ENCODE measurements at places on chromosomes 16 and 17.

DNA sequence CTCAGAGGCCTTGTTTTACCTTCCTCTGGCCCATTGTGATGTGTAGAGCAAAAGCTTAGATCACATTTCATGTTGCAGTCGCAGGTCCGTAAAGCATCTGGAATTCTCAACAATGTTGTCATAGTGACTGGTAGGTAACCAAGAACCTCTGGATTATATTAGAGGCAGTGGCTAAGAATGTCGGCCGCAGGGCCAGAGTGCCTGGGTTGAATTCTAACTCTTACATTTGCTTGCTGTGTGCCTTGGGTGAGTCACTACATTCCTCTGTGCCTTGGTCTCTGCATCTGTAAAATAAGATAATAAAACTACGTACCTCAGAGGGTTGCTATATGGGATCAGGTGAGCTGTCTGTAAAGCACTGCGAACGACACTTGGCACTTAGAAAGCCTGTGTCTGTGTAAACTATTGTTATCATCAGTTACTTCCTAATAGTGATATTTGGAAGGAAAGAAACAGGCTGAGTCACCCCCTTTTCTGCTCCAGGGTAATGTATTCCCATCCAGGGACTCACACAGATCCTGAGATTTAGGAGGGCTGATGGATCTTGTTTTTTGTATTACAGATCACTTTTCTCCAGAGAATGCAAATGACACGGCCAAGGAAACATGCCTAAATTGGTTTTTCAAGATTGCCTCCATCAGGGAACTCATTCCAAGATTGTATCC lies 52.2 kb downstream of the VPS35L start:
- DNase-seq: no peak

- DNase-seq: no peak
These were observed 51.9 kb upstream of the CACNG3 start for GRCh38 chr16:24204150-24204665.

DNA sequence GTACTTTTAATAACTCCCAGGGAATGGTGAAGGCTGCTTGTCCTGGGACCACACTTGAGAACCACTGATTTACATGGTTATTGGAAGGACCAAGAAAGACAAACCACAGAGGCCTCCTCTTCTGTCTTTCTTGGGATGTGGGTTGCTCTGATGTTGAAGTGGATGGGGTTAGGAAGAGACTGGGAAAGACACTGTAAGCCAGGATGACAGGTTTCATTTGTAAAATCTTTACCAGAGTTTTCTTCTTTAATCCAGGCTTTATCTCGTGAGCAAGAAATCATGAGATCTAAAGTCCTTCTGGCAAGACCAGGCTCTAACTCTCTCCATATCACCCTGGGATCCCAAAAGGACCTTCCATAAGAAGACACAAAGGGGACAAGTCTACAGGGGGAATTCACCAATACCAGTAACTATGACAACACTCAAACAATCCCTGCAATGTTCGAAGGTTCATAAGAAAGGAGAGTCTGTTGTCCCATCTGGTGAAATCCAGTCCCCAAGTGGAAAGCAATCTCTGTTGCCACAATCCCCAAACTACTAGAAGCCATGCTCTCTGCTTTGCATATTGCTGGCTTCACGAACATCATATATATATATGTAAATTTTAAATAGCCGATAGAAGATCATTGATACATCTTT lies 44.8 kb upstream of the CDRT4 start:
- no peak for DNase-seq

GRCh38 chr17:62092784-62093183 lies 27.7 kb upstream of the MED13 start:
- DNase-seq: no peak

DNA sequence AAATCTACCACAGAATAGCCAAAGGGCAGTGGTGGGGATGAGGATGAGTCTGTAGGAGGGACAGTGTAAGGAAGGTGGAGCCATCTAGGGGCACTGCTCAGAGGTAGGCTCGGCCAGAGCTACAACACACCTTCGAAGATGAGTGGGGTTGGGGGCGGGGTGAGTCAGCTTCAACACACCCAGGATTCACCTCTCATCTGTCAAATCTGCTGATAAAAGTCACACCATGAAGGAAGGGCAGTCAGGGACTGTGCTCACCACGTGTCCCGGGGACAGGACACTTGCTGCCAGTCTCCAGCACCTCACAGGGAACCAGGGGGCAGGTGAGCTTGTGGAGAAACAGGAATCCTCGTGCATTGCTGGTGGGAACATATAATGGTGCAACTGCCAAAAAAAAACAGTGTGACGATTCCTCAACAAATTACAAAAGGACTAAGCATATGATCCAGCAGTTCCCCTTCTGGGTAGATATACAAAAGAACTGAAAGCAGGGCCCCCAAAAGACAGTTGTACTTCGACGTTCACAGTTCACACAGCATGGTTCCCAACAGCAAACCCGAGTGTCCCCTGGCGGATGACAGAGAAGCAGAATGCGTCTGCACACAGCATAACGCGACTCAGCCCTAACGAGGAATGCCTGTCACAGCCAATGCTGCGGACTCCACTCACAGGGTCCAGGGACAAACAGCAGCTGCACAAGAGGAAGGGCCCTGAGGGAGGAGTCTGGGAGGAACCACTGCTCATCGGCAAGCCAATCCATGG lies 133.1 kb downstream of the ANKRD11 start:
- peak; percentile 43 for DNase-seq

DNA sequence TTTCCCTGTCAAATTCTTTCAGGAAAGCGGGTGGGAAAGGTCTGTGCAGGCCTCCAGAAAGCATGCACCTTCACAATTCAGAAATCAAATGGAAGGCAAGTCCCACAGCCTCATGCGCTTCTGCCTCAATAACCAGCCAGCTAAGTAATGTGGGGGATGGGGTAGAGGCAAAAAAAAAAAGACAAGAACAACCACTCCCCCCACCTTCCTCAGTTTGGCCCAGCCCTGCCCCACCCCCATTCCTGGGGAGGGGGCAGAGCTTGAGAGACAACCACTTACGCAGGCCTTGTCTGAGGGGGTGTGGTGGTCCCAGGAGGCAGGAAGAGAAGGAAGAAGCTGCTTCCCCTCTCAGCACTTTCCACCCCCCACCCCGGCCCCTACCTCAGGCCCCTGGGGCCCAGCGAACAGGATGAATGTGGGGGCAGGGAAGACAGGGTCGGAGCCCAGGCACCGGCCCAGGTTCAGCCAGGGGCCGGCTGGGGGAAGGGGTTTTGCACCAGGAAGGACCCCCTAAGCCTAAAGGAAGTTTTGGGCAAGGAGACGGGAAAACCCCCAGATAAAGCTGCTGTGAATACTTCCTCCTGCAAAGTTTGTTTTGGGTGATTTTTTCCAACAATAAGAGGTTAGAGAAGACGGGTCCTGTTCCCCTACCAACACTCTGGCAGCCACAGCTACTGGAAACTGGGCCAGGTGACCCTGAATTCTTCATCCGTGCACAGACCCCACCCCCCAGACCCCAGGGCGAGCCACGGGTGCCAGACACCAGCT lies 1.2 kb downstream of the JUP start:
- DNase-seq: no peak

GRCh38 chr17:61729690-61730268 lies 133.5 kb downstream of the BRIP1 start:
- no peak for DNase-seq

GRCh38 chr17:75219815-75220214 lies 14.3 kb downstream of the NUP85 start:
- DNase-seq: no peak

- no peak for DNase-seq
These were observed 16.8 kb upstream of the FASN start for GRCh38 chr17:82114872-82115271.

- DNase-seq: no peak
These were observed 22.0 kb upstream of the IL4R start for GRCh38 chr16:27291722-27292240.

GRCh38 chr17:73427198-73427597 lies 115.4 kb upstream of the CDC42EP4 start:
- DNase-seq: no peak

DNA sequence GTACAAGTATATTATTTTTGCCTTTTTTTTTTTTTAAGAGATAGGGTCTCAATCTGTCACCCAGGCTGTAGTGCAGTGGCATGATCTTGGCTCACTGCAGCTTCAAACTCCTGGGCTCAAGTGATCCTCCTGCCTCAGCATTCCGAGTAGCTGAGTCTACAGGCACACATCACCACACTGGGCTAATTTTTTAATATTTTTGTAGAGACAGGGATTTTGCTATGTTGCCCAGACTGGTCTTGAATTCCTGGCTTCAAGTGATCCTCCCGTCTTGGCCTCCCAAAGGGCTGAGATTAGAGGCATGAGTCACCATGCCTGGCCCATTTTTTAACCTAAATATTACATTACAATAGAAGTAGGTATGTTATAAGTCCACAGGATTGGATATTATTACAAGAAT lies 3.2 kb downstream of the TERB1 start:
- DNase-seq: no peak

DNA sequence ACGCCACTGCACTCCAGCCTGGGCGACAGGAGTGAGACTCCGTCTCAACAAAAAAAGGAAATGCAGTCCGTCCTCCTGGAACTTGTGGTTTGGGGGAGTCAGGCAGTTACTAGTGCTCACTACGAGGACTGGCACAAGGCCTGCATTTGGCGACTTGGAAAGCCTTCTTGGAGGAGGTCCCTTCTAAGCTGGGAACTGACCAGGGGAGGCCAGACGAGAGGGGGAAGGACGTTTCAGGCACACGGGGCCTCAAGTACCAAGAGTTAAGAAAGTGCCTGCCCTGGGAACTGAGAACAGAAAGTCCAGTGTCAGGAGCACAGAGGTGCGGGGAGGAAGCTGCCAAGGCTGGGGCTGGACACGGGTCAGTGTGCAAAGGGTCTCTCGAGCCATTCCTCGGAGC lies 89.9 kb downstream of the ABR start:
- DNase-seq: no peak

- DNase-seq: no peak
These were observed 20.3 kb downstream of the GGA3 start for GRCh38 chr17:75241143-75241430.

DNA sequence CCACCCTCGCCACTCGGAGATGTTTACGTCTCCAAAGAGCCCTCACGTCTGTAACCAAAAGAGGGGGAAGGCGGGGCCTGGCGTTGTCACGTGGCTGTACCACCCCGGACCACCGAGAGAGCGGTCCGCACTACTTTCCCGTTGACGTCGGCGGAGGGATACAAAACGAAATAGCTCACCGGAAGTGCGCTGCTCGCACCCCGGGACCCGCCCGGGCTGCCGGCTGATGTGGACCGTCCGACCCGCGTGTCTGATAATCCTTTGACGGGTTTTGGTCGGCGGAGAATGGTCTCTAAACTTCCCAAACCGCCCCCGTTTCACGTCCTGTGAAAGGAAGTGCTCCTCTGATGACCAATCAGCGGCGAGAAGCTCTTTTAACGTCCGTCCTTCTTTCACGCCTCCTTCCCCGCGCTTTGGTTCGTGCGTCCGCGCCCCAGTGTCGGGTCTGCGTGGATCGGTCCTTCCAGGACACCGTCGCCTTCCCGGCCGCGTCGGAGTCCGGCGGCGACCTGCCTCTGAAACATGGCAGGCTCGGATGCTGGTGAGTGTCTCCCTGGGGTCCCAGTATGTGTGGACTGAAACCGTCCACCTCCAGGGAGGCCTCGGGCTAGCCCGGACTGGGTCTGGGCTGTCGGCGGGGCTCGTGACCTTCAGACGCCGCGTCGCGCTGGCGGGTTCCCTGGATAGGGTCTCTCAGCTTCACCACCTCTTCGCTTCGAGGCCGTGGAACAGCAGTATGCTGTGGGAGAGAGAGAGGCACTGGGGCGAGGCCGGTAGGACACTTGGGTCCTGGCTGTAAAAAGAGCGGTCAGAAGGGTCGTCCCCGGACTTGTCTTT lies at the start of gene CEP95:
Gene CEP95, plus strand, starts transcription at position 402 of the 837 bp plus-strand sequence. Its CDS starts 121 bp downstream, at position 523.
- peak; percentile 91 for DNase-seq

DNA sequence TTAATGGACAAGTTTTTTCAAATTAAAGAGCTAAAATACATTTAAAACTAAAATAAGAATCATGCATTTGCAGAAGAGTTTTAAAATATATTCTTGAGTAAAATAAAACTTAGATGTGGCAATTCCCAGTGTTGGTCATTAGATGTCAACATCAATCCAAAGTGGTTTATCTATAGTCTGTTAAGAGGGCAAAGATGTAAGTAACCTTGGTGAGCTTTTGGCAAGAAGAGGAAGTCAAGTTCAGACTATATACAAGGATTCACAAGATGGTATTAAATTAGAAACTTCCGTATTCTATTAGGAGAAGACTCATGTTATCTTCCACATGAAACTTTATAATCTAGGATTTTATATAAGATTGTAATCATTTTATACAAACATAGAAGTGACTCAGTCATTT lies 73.1 kb downstream of the CEP95 start:
- no peak for DNase-seq

Measured in stimulated activated CD4-positive, alpha-beta T cell treated with anti-CD3 and anti-CD28 coated beads, Interleukin-2, amount 100 ng/mL, for 48 hours (primary cell).